ENCODE measurements at places on chromosomes 16 and 17.

- DNase-seq, result no peak
Measured at GRCh38 chr16:14307527-14308367, 236.6 kb downstream of the MRTFB start.

DNA sequence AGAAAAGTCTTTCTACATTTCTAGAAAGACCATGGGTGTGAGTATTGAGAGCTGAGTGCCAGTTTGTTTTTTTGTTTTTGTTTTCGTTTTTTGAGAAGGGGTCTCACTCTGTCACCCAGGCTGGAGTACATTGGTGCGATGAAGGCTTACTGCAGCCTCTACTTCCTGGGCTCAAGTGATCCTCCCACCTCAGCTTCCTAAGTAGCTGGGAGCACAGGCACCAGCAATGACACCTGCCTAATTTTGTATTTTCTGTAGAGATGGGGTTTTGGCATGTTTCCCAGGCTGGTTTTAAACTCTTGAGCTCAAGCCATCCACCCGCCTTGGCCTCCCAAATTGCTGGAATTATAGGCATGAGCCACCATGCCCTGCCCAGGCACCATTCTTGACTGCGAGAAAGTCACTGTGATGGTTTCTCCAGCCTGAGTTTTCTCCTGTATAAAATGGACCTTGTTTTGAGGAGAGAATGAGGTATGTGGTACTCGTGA is 673.8 kb downstream of the MAF start:
- DNase-seq, result no peak

DNA sequence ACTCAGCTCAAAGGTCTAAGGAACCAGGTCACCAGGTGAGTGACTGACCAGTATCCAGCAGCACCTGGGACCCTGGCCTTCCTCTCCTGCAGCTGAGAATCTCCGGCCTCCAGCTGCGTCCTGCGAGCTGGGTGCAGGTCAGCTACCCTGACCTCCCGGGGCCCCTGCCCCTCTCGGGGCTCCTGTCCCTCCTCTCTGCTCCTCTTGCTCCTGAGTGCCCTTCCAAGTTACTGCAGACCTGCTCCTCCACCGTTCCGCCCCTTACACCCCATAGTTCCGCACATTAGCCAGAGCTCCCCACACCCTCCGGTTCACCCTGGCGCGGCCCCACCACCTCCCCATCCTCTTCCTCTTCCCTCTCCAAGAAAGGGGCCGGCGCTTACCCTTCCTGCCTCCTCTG is 10.6 kb downstream of the FOXJ1 start:
- DNase-seq, result no peak

- DNase-seq, result no peak
Measured at GRCh38 chr16:83206426-83206825, 579.7 kb downstream of the CDH13 start.

DNA sequence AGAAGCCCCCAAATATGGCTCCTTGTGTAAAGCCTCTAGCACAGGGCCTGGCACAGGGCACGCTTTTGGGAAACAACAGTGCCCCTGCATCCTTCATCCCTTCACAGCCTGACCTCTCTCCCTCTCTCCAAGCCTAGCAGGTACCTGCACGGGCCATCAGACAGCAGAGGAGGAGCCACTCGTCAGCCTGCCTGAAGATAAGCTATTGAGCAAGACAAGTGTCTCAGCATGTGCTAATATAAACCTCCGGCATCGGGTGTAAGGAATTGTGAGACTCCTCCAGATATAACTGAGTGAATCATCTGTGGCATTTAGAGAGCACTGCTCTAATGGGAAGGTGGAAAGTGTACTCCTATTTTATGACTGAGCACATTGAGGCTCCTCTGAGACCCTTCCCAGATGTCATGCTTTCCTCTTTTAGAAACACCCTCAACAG is 38.3 kb downstream of the TBX4 start:
- no peak for DNase-seq

GRCh38 chr16:24522751-24523150 is 16.6 kb upstream of the RBBP6 start:
- no peak for DNase-seq

- DNase-seq, result no peak
Measured at GRCh38 chr16:20064931-20065330, 8.8 kb downstream of the GPR139 start.

DNA sequence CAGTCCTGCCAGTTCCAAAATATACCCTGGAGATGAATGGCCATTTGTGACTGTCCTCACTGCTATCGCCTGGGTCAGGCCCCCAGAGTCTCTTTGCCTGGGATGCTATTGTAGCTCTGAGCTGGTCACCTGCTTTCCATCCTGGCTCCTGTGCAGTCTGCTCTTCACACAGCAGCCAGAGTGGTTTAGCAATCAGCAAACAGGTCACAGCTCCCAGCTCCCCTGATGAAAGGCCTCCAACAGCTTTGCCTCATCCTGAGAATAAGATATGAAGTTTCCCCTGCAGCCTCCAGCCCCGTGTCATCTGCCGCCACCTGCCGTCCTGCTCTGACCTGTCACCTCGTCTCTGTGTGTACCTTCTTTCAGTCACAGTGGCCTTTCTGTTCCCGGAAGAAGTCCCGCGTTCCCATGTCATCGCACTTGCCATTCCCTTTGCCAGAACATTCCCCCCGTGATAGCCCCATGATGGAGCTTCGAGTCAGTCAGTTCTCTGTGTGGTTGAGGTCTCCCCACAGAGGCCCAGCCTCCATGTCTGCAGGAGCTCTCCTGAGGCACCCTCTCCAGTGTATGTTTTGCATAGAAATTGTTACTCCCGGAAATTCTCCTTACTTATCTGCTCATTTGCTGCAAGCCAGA is 281.5 kb downstream of the SNX29 start:
- DNase-seq, result no peak

GRCh38 chr16:84042879-84043485 is 387 bp upstream of the SLC38A8 start:
- no peak for DNase-seq

DNA sequence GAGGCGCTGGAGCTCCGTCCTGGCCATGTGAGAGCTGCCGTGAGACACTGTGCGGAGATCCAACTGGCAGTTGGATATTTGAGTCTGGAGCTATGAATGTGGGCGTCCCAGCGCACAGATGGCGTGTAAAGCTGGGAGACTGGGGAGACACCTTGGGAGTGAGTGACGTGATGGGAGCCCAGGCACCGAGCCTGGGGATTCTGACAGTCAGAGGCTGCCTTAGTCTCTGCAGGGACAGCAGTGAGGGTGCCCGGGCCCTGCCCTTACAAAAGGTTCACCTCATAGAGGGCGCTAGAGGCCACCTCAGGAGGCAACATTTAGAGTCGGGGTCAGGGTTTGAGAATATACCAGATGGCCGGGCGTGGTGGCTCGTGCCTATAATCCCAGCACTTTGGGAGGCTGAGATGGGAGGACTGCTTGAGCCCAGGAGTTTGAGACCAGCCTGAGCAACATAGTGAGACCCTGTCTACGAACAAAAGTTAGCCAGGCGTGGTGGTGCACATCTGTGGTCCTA is 194.1 kb upstream of the GSE1 start:
- DNase-seq, result no peak

DNA sequence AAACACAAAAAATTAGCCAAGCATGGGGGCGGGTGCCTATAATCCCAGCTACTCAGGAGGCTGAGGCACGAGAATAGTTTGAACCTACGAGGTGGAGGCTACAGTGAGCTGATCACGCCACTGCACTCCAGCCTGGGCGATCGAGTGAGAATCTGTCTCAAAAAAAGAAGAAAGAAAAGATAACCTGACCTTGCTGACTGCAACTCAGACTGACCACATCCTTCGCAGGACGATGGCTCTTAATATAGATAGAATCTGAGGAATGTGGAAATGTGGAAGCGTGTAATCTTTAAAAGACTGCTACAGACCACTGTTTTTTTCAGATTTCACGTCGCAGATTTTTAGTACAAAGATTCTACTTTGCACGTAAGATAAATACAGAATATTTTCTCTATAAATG is 37.8 kb downstream of the KLHDC4 start:
- no peak for DNase-seq

GRCh38 chr17:74343526-74344284 is 17.7 kb downstream of the KIF19 start:
- no peak for DNase-seq

GRCh38 chr17:75565066-75565465 is 22.5 kb upstream of the MYO15B start:
- DNase-seq, result no peak

DNA sequence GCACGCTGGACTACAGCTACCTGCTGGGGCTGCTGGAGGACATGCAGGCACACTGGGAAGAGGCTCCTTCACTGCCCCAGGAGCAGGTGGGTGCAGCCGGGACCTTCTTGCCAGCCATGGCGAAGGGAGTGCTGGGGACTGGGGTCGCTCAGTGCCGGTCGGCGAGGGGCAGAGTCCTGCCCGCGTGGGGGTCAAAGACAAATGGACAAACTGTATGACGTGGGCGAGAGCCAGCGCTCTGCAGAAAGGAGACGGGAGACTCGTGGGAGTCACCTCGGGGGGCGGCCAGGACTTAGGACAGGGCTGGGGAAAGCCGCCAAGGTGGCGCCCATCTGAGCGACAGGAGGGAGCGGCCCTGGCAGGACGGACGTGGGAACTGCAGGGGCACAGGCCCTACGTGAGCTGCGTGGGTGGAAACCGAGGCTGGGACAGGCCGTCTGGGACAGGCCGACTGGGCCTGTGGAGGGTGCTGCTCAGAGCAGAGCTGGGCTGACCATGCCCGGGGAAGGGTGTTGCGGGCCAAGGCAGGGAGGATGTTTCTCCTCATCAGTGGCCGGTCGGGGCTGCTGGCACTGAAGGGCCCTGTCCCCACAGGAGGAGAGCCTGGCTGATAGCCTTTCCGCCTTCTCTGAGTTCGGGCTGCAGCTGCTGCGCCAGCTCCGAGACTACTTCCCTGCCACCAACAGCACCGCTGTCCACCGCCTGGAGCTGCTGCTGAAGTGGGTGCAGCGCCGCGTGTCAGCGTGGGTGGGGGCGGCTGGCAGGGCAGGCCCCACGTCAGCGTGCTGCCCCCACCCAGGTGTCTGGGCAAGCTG is 8.0 kb downstream of the TSR3 start:
- no peak for DNase-seq

- DNase-seq, result no peak
Measured at GRCh38 chr17:70286391-70286790, 117.1 kb downstream of the KCNJ2 start.

- no peak for DNase-seq
Measured at GRCh38 chr16:58413359-58413758, 21.1 kb downstream of the GINS3 start.

- peak; percentile 72 for DNase-seq
Measured at GRCh38 chr17:65100316-65101140, 36.6 kb upstream of the RGS9 start.

GRCh38 chr17:71938340-71939010 is 182.3 kb upstream of the SOX9 start:
- DNase-seq, result no peak

- no peak for DNase-seq
Measured at GRCh38 chr17:13734880-13735279, 133.2 kb upstream of the HS3ST3A1 start.

DNA sequence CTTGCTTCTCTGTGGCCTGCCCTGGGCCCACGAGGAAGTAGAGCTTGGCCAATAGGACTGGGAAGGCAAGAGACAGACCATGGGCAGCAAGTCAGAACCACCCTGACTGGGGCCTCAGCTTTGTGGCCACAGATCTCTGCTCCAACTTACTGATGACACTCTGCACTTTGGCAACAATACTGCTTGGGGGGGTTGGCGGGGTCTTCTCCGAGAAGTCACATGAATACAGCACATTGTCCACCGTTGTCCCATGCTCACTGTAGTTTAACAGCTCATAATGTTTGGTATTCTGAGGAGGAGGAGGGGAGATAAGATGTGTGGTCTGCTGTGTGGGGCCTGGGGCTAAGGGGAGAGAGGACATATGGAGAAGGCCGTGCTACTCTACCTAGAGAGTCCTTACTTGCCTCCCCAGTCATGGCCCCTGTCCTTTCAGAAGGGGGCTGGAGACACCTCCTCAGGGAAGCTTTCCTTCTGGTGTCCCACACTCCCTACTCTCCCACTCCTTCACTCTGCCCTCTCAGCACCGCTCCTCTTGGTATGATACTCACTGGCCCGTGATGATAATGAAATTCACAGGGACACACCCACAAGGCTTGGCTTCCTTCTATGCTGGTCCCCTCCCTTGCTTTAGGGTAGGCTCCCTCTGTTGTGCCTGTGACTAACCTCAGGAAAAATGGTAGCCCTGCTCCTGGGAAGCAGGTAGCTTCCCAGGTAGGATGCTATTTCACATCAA is 4.0 kb upstream of the DHRS13 start:
- no peak for DNase-seq

DNA sequence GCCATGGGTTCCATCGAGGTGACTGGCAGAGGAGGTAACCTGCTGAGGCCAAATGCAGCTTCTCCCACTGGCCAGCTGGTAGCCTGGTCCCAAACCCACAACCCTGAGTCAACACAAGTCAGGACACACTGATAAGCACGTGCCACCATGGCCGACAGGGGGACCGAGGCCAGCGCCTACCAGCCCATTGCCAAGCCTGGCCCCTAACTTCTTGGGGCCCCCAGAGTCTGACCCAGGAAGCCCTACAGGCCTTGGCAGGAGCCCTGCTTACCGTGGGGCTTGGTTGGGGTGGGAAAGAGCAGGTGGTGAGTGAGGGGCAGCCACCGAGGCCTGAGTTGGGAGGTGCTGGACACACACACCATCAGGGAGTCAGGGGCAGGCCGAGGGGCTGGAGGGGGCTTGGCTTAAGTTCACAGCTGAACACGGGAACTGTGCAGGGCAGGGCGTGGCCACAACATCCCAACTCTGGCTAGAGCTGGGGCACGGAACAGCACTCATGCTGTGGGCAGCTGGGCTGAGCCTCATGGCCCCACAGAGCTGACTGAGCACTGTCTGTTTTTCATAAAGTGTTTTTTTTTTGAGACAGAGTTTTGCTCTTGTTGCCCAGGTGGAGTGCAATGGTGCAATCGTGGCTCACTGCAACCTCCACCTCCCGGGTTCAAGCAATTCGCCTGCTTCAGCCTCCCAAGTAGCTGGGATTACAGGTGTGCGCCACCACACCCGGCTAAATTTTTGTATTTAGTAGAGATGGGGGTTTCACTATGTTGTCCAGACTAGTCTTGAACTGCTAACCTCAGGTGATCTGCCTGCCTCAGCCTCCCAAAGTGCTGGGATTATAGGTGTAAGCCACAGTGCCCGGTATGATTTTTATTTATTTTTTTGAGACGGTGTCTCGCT is 5.5 kb downstream of the MRPL28 start:
- no peak for DNase-seq

DNA sequence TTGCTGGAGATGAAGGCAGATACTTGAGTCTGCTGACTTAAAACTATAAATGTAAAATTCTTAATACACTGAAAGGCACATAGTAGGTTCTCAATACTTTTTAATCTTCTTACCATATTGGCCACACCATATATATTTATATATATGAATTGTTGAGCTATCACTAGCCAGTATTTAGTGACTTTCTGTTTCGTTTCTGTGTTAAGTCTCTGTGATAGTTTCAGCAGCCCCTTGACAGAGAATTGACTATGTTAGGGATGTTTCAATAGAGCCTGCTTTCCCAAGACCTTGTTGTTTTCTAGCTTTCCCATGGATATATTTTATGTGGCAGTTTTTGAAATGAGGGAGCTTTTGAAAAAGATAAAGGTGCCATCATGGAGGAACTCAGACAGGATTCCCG is 206.5 kb upstream of the GOT2 start:
- DNase-seq, result no peak

GRCh38 chr17:9261081-9262012 is 240.0 kb downstream of the NTN1 start:
- no peak for DNase-seq

All from stimulated activated CD8-positive, alpha-beta memory T cell treated with anti-CD3 and anti-CD28 coated beads, Interleukin-15, amount 100 ng/mL, for 48 hours (primary cell).